Activated naive CD8-positive, alpha-beta T cell treated with anti-CD3 and anti-CD28 coated beads for 36 hours (primary cell): ENCODE measurements at places on chromosomes 5 and 9.

DNA sequence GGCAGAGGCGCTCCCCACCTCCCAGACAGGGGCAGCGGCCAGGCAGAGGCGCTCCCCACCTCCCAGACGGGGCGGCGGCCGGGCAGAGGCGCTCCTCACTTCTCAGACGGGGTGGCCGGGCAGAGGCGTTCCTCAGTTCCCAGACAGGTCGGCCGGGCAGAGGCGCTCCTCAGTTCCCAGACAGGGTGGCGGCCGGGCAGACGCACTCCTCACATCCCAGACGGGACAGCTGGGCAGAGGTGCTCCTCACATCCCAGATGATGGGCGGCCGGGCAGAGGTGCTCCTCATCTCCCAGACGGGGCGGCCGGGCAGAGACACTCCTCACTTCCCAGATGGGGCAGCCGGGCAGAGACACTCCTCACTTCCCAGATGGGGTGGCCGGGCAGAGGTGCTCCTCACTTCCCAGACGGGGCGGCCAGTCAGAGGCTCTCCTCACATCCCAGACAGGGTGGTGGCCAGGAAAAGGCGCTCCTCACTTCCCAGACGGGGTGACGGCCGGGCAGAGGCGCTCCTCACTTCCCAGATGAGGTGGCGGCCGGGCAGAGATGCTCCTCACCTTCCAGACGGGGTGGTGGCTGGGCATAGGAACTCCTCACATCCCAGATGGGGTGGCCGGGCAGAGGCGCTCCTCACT, 75.1 kb downstream of the CARTPT start:
- DNase-seq: no peak

GRCh38 chr5:54337523-54337922, 27.1 kb upstream of the ARL15 start:
- no peak for DNase-seq

- DNase-seq: no peak
Measured at GRCh38 chr5:147063943-147064342, 170.9 kb upstream of the STK32A start.

DNA sequence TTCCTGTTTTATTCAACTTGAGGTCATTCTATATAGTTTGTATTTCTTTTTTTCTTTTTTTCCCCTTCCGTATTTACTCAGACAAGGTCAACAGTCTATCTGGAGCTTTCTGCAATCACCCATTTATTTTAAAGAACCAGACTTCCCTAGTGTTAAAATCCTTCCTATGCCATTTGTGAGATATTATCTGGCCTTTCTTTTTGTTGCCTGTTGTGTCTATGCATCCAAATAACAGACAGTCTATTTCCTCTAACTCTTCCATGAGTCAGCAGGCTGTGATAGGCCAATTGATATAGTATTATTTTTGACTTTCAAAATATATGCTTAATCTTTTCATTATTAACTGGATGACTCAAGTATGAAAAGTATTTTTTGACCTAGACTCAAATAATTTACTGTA, 291.2 kb upstream of the PTPRD start:
- DNase-seq: no peak

GRCh38 chr5:142322747-142323479, 1.9 kb downstream of the SPRY4 start:
- DNase-seq: no peak

GRCh38 chr9:117488659-117489058, 73.8 kb upstream of the ASTN2 start:
- no peak for DNase-seq

DNA sequence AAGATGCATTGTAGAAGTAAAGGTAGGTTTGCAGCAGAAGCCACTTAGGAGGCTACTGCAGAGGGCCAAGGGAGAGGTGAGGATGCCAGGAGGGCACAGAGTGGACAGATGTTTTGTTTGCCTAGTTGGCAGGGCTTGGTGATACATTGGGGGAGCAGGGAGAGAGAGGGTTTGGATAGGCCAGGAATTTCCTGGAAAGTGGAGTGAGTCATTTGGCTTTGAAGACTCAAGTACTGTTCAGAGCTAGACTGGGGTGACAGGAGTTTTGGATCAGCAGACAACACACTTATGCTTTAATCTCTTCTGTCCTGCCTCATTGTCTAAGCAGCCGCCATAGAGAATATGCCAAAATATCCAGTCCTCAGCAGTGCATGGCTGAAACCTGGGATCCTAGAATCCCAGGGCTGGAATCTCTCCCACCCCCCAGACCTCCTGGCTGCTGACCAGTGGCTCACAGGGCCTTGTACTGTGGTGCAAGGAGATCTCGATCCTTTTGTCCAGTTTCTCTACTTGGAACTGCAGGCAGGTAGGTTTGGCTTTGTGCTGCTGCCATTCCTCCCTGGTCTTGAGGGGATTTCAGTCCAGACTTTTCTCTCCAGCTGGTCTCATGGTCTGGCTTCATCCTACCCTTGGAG, 11.0 kb downstream of the TMEM268 start:
- DNase-seq: no peak

- DNase-seq: no peak
Measured at GRCh38 chr9:78542491-78543181, 245.7 kb downstream of the PSAT1 start.

DNA sequence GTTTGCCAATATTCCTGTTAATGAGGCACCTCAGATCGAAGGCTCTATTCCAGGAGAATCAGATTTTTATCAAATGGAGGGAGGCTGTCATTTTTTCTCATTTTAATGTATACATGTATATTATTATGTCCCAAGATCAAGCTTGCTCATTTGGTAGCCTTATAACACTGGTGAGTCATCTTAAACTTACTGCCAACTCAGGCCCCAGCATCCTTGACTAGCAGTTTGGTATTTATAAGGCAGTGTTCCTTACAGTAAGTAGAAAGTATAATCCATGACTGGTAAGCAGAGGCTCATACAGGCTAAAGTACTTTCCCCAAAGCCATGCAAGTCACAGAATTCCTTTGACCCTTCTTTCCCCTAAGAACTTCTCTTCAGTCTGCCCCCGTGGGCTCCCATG, 90.7 kb upstream of the NR3C1 start:
- no peak for DNase-seq

GRCh38 chr5:160348080-160348479, 22.3 kb downstream of the C1QTNF2 start:
- DNase-seq: no peak

DNA sequence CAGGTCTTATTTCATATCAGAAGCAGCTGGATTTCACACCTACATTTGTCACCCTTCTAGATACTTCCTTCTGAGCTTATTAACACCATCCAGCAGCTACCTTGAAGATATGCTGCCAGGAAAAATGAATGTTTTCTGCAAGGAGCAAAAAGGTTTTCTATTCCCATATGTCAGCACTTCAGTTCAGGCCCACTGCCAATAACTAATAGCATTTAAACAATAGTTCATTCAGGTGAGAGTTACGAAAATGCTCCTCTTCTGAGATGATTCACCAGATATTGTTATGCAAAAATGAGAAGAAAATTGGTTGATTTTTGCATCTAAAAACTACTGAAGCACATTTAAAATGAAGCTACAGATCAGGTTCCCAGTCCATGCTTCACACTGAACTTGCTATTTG, 56.4 kb upstream of the ISL1 start:
- DNase-seq: no peak

GRCh38 chr5:82808960-82809359, 268.2 kb downstream of the TMEM167A start:
- DNase-seq: no peak

DNA sequence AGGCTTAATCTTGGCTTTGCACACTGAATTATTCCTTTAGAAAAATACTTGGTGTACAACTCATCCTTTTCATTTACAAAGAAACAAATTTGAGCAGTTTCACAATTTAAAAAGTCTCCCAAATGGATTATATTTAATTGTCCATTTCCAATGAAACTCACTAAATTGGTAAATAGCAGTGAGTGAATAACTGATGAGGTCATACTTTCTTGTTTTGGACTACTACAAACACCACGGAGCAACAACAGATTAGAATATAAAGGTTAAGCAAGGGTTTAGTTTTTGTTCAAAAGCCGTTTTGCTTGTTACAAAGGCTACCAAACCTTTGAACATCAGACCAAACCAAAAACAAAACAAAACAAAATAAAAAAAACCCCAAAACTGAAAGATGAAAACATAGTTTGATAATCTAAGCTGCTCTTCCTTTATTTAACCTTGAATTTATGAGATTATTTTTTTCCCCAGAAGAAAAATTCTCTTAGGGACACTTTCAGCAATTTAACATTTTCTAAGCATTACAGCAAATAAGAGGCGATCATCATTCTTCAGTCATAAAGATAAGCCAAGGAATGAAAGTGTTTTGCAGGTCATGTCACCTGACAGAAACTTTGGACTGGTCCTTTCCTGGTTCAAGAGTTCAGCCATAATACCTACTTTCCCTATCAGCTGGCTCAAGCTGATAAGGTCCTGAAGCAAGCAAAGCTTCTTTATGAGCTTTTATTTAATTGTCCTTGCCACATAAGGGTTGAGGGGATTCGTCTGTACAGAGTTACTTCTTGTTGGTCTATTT, 99.7 kb upstream of the CDKN2B start:
- no peak for DNase-seq

DNA sequence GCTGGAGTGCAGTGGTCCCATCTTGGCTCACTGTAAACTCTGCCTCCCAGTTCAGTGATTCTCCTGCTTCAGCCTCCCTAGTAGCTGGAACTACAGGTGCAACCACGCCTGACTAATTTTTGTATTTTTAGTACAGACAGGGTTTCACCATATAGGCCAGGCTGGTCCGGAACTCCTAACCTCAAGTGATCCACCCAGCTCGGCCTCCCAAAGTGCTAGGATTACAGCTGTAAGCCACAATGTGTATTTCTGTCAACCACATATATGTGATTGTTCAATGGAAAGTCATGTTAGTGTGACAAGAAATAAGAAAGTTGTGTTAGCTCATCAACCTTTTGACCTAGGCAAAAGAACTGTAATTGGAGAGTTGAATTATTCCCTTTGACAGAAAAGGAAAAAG, 677.1 kb upstream of the CHD1 start:
- no peak for DNase-seq

DNA sequence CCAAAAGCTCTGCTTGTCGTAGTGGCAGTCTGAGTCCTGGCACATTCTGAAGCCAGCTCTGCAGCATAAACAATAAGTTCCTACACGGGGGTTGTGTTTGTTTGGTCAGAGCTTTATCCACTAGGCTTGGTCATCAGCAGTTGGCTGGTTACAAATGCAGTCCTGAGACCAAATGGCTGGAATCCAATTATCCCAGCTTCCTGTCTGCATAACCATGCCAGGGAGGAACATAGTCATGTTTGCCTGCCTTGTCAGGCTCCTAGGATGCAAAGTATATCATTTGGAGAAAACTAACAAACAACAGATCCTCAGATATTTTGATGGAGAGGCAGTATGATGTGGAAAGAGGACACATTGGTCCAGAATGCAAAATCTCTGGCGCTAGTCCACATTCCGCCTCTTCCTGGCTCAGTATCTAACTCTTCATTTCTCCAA, 85.8 kb downstream of the FBXO38 start:
- DNase-seq: no peak
